ENCODE measurements at places on chromosomes 12 and 14.
A peak's percentile ranks its signal among the peaks of the same experiment; 100 is the strongest.

GRCh38 chr12:98754095-98754494 lies 109.0 kb downstream of the APAF1 start:
- no peak for DNase-seq

DNA sequence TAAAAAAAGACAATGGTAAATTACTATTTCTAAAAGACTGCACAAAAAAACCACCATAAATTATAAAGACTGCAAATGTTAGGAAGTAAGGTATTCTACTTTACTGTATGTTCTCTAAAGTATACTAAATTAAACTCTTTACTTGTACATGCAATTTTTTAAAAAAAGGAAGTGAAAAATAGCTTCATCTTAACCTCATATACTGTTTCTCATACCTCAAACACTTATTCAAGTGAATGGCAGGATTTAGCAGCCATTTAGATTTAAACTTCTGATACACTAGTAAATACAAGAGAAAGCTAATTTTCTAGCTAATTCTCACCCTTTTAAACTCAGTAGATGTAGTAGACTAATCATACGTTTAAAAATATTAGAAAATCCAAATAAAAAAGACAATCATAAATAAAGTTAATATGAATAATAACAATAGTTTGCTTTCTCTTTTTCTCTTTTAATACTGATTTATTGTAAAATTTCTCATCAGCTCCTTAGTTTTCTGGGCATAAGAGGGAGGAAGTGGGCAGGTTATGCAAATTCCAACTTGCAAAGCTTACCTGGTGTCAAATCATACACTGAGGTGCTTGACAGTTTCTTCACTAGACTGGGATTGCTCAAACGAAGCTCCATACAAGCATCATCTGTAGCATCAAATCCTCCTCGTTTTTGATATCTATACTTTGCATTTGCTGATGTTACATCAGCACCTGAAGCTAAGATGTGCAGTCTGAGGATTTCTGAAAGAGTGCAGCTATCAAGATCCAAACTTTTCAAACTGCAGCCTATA lies 71.0 kb upstream of the CFL2 start:
- no peak for DNase-seq

- no peak for DNase-seq
Observed at GRCh38 chr14:61573748-61574513, 121.4 kb upstream of the HIF1A start.

DNA sequence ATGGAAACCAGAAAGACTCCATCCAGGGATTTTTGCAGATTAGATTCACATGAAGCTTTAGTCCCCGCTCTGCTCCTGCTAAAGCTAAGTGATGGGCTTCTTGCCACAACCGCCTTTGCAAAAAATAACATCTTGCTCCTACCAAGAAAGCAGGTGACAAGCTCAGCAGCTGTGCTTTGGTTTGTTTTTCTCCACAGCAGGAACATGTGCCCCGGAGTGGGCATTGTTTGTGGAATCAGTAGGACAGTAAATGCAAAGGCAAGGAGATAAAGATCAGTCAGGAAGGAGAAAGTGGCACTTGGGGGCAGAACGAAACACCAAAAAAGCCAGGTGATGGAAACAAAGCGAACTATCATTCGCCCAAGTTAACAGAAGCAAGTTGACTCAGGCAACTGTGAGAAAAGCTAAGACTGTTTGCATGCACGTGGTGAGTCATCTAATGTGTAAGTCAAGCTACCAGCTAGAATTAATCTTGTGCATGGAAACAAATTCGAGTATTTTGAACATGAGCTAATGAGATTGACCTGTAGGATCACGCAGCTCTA lies 165.5 kb upstream of the PLXNC1 start:
- no peak for DNase-seq

- no peak for DNase-seq
Observed at GRCh38 chr12:115341442-115341841, 657.5 kb upstream of the TBX3 start.

GRCh38 chr12:84986117-84986516 lies 50.0 kb downstream of the TSPAN19 start:
- no peak for DNase-seq

DNA sequence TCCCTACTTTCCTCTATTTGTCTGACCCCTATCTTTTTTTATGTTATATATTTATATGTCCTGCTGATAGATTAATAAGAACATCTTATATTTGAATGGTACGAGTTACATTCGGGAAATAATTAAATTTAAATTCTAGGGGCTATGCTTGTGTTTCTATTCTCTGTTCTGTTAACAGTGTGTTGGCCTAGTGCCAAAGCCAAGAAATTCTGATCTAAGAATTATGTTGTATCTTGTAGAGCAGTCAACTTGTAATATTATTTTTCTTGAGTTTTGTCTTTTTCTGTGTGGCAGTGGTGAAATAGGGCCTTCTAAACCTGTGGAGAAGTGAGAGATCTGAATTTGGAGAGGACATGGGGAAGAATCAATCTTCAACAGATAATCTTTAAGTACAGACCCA lies 9.0 kb upstream of the HSPA2 start:
- no peak for DNase-seq

DNA sequence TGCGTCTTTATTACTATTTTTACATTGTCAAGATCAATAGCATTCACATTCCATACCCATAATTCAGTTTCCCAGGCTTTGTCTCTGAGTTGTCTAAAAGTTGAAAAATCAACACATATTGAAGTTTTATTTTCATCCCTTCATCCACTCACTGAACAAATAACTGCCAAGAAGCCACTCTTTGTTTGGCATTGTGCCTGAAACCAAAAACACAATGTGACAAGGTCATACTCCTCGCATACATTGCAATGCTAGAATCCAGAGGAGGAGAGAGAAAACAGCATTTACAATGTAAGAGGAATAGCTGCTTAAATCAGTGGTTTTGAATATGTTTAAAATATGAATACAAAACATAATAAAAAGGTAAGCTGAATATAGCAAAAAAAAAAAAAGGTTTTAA lies 71.8 kb downstream of the CCDC60 start:
- no peak for DNase-seq

GRCh38 chr12:16349131-16349460 lies 1.7 kb downstream of the MGST1 start:
- peak; percentile 84 for DNase-seq

- no peak for DNase-seq
Observed at GRCh38 chr12:8445731-8446130, 10.0 kb upstream of the CLEC6A start.

DNA sequence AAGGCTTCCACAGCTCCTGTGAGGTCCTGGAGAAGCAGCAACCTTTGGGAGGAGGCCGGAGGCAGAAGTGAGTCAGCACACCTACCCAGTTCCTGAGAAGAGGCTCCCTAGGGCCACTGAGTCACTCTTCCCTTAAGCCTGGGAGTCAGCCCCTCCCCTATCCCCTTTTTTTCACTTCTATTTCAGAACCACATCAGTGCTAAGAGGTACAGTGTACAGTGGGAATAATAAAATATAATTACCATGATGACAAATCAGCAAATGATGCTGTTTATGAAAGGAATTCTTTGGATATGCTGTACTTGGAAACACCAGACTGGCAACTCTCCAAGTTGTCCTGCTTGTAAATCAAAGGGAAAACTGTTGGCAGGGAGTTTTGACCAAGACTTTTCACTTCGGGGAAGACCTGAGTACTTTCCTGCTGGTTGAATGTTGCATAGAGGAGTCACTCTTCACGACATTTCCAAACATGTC lies 7.8 kb upstream of the TBPL2 start:
- no peak for DNase-seq

DNA sequence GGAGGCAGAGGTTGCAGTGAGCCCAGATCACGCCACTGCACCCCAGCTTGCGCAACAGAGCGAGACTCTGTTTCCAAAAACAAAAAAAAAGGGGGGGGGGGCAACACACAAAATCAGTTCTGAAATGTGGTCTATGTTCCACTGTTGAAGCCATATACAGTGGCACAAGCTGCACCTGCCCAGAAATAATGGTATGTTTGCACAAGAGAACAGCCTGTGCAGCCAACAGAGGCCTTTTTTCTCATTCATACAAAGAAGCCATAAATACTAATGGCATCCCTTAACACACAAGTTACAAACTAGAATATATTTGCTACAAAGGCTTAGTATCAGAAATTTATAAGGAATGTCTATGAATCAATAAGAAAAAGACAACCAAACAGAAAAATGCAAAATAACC lies 37.1 kb downstream of the ITPR2 start:
- no peak for DNase-seq

GRCh38 chr12:101165319-101165718 lies 44.7 kb downstream of the SLC5A8 start:
- no peak for DNase-seq

DNA sequence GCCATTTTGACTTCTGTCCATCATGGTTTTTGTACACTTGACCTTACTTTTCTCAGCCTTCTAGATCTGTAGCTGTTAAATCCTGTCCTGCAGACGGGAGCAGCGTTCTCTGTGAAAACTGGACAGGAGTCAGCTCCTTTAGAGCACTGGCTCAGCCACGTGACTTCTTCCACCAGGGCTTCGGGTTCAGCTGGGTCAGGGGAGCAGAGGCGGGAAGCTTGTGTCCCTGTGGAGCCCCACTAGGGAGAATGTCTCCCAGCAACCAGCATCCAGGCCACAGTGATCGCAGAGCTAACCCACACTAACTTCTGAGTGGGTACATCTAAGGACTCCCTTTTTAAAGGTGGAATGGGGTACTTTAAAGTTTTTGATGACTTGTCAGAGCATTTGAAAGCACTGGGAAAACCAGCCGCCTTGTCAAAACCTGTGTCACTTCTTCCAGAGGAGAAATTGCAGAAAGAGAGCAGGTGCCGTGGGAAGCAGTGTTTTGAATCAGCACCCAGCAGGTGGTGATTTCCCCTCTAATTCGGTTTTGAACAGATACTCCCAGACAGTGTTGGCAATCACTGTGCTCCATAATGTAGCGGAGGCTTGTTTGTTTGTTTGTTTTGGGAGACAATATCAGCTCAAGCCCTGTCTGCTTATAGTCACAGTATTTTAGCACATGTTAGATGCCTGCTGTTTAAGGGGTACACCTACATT lies 17.9 kb downstream of the DERA start:
- DNase-seq: no peak

- DNase-seq: no peak
Observed at GRCh38 chr14:94447206-94447605, 5.4 kb downstream of the SERPINA11 start.

DNA sequence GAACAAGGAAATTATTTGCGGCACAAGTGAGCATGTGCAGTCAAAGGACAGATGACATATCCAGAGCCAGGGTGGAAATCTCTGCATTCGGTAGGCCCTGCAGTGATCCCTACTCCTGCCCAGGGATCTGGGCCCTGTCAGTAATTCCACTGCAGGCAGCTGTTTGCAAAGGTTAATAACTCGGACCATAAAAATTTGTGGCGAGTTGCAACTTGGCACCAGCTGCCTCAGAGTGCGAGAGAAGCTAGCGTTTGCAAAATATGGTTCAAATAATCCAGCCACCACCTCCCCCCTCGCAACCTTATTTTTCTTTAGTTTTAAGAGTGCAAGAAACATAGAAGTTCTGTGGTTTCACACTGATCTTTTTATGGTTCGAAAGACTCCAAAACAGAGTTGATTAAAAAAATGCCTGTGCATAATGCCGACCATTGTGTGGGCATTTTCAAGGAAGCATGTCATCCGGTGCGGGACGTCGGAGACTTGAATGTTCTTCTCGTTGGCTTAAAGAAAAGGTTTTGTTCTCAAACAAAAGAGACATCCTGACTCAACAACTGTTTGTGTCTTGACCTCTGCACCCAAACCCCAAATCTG lies 224.5 kb downstream of the BCL11B start:
- no peak for DNase-seq

- peak; percentile 7 for DNase-seq
Observed at GRCh38 chr12:47361389-47362021, 281.7 kb upstream of the AMIGO2 start.

GRCh38 chr12:114686773-114687500 lies 3.0 kb upstream of the TBX3 start:
- DNase-seq: no peak

DNA sequence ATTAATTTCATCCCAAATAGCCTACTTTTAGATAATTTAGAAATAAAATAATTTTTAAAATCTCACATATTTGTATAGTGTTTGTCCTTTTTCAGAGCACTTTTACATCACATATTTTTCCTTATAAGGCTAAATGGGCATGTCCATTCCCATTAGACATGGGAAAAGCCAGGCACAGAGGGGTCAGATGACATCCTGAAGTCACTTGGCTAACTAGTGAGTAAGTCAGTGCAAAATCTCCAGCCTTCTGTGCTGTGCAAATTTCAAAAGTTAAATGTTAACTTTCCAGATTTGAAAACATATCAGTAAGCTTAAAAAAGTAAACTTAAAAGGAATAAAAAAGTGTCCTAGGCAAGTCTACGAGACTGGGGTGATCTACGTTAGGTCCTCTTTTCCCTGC lies 117.4 kb downstream of the EMP1 start:
- no peak for DNase-seq

DNA sequence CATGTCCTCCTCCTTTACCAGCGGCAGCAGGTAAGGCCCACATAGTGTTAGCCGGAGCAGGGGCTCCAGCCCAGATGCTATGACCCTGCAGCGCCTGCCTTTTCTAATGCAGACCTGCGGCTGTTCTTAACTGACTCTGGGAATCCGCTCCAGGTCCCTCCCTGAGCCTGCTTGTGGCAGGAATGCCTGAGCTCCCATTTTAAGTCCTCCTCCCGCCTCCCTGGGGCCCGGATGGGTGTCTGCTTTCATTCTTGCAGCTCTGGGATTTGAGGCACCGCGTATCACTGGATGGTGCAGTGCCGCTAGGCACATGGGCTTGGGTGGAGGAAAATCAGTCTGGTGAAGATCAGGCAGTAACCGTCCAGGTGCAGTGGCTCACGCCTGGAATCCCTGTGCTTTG lies 7.6 kb downstream of the TSPAN9 start:
- DNase-seq: no peak

- DNase-seq: no peak
Observed at GRCh38 chr14:49769581-49770211, 1.7 kb downstream of the KLHDC2 start.

DNA sequence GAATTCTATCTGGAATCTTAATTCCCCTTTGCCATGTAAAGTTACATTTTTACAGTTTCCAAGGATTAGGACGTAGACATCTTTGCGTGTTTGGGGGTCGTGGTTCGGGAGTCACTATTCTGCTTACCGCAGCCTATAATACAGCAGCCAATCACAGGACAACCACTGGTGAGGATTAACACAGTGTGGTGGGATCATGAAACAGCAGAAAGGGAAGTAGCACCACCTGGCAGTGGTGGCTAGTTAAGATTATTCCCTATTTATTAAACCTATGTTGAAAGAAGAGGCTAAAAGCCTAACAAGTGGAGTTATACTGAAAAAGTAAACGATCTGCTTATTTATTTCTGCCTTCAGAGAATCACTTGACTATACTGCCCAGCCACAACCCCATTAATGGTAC lies 71.7 kb downstream of the IPO8 start:
- DNase-seq: no peak

DNA sequence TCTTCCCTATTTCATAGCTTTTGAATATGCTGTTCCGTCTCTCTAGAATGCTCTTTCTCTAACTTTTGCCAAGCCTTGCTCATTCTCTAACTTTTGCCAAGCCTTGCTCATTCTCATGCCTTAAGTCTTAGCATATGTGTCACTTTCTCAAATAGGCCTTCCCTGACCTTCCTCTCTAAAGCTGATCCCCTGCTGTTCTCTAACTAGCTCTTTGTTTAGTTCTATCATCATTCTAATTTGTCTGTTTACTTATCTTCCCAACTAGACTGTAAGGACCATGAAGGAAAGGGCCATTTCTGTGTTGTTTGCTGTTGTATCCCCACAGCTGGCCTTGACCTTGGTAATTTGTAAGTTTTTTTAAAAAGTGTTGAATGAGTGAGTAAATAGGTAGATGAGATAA lies 71.1 kb downstream of the ZNF641 start:
- no peak for DNase-seq

GRCh38 chr12:123989753-123990152 lies 16.7 kb downstream of the ZNF664 start:
- DNase-seq: no peak

GRCh38 chr14:50388256-50388931 lies 8.3 kb downstream of the CDKL1 start:
- DNase-seq: no peak

Data from HL-60 (cell line).